ENCODE measurements at places on chromosomes 3 and 15.

GRCh38 chr15:37375519-37375918 lies 275.2 kb upstream of the MEIS2 start:
- DNase-seq = no peak

- no peak for DNase-seq
These were observed 27.5 kb downstream of the RAB6B start for GRCh38 chr3:133868186-133868585.

DNA sequence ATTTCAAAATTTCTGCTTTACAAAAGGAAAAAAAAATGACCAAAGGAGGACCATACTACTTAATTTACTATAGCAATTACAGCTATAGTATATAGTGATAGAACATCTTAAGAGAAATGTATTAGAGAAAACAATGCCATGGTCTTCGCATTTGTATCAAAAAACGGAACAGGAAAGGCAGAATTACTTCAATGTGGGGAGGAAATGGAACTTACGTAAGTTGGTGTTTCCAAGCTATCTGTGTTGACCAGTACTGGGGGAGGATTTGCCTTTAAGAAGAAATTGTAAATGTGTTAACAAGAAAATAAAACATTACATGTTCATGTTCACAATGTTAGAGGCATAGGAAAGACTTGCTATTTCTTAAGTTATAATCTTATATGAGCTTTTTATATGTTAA lies 119.9 kb upstream of the MELTF start:
- no peak for DNase-seq

- DNase-seq = no peak
These were observed 58.5 kb upstream of the PPARG start for GRCh38 chr3:12230406-12230805.

- no peak for DNase-seq
These were observed 88.2 kb upstream of the C2CD4B start for GRCh38 chr15:62253294-62253693.

DNA sequence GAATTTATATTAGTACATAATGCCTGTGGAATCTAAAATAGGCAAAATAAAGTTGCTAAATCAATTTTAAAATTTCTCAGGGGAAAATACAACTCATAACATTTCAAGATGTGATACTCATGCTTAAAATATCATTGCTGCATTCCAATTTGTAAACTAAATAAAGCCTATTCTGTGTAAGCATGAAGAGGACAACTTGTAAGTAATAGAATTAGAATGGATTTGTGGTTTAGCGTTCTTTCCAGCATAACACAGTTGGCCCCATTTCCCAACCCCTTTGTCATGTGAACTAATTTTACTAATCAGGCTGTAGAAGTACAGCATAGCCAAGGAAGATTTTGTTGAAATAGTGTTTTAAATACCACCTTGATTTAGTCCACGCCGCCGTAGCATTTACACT lies 437.2 kb downstream of the SI start:
- DNase-seq = no peak

GRCh38 chr3:149388531-149389417 lies 11.3 kb upstream of the TM4SF1 start:
- no peak for DNase-seq

DNA sequence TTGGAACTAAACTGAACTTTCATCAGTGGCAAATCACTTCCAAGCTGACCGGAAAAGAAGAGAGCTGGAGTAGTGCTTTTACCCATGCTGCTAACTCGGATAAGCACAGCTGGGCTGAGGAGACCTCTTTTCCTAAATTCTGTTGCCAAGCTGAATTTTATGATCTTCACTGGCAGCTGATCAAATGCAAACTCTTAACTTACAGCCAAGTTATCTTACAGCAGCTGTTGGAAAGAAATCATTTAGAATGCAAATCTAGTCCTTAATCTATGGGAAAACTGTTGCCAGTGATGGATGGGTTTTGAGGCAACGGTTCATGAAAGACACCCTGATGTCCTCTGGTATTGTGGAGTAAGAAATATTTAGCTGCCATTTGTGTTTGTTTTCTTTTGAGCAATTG lies 216.5 kb downstream of the ZNF385D start:
- DNase-seq = no peak

GRCh38 chr3:179551349-179552105 lies 11.2 kb upstream of the ACTL6A start:
- DNase-seq = no peak

- no peak for DNase-seq
These were observed 46.4 kb downstream of the TIPARP start for GRCh38 chr3:156720826-156721225.

DNA sequence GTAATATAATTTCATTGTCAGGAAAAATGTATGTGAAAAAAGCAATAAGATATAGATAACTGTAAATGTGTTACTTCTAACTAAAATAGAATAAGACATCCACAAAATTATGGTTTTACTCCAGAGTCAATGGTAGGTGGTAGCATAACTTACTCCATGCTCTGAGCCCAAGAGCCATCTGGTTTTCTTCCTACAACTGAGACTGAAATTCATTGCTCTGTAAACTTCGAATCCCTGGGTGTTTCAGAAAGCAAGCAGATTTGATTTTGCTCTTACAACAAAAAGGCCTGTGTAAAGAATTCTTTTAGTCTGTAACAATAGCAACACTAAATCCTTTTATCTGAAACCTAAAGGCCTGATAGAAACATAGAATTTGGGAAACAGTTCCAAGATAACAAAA lies 805.9 kb downstream of the AGBL1 start:
- DNase-seq = no peak
